ENCODE measurements at places on chromosomes 12 and 14.

DNA sequence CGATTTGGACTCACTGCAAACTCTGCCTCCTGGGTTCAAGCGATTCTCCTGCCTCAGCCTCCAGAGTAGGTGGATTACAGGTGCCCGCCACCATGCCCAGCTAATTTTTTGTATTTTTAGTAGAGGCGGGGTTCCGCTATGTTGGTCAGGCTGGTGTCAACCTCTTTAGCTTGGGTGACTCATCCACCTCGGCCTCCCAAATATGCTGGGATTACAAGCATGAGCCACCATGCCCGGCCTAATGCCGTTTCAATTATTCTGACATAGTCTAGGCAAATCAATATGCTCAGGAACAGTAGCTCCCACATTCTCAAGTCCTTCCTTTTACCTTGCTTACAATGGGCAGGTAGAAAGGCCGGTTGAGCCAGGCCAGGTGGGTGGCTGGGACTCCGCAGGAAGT, 82.0 kb upstream of the EEA1 start:
- DNase-seq: no peak

- no peak for DNase-seq
Observed at GRCh38 chr12:2391740-2392331, 339.0 kb downstream of the CACNA1C start.

GRCh38 chr14:104514156-104514848, 65.3 kb upstream of the C14orf180 start:
- no peak for DNase-seq

DNA sequence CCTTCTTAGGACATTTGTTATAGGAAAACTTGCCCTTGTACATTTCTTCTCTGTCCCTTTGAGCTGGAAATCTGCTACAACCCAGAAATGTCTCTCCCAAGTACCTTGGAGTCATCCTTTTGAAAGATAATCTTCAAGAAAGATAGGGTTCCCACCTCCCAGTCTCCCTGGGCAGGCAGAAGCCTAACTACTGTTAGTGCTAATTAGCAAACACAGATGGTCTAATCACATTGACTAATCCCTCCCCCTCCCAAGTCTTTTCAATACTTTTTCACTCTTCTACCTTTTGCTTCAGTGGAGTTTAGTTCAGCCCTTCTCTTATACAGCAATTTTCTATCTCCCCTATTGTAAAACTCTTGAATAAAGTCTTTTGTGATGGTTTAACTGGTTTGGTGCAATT, 129.8 kb upstream of the PPFIA2 start:
- no peak for DNase-seq

- DNase-seq: no peak
Observed at GRCh38 chr14:41604721-41605531, 1.8 kb upstream of the LRFN5 start.

DNA sequence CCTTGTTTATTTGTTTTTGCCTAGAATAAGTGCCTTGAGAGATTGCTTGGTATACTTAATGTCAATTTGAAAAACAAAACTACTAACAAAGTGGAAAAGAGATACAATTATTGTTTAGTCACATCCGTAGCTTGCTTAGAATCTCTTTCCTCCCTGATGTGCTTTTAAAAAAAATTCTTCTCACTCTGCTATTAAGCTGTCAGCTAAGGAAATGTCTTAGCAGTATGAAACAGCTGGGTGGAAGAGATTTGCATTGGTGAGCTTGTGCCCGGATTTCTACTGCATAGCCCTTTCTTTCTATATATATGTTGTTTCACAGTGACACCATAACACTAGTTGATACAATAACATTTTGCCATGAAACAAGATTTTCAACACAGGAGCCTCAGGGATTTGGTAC, 229.4 kb upstream of the RGS6 start:
- DNase-seq: no peak

- DNase-seq: no peak
Observed at GRCh38 chr14:94816113-94816512, 46.2 kb upstream of the GSC start.

DNA sequence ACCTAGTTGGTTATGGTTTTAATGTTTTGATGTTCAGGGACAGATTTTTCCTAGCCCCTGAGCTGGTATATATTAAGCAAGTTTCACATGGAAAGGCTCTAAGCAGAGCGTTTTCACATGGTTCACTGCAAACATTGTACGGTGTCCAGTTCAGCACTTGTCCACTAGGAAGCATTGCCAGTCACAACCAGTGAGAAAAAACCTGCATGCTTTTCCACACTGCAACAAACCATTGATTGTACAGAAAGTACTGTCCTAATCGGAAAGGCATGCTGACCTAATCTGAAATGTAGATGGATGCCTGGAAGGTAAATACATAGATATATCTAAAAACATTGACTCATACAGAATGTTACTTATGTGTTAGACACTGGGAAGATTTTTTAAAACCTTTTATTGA, 25.0 kb upstream of the NPAS3 start:
- no peak for DNase-seq

- no peak for DNase-seq
Observed at GRCh38 chr14:67456732-67457131, 31.8 kb downstream of the TMEM229B start.

DNA sequence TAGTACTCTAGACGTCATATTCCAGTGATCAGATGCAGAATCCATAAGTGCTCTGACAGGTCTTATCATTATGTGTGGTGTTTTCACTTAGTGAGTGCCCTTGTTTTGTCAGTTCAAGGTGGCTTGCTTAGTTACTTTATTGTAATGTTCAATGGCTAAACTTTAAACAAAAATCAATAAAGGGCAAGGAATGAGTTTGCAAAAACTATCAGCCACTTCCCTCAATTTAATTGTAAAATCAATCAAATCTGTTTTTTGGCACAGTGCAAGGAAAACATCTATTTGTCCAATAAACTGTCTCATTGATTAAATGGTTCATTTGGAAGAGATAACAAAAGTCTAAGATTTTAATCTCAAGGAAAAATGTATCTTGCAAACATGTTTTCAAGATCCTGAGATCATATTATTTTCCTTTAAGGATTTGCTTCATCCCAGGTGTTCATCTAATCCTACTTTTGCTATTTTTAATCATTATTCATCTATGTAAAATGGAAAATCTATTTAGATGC, 59.6 kb upstream of the EEA1 start:
- DNase-seq: no peak

DNA sequence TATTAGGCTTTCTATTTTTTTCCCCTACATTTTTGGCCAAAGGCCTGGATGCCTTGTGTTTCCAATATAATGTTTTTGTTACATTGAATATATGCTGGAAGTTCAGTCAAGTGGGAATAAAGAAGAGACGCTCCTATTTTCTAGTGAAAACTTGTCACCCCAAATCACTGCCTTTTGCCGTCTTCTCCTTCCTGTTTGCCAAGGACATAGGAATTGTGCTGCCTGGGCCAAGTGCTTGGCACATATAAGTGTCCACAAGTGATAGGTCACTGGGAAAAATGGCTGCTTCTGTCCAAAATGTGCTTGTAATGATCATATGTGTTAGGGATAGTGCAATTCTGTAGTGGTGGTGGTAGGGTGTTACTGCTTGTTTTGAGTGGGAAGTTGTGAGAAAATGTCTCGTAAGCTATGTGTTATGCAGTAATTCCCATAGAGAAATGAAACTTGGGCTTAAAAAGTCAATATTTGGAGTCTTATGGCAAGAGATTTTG, 11.6 kb upstream of the KCNJ8 start:
- no peak for DNase-seq

DNA sequence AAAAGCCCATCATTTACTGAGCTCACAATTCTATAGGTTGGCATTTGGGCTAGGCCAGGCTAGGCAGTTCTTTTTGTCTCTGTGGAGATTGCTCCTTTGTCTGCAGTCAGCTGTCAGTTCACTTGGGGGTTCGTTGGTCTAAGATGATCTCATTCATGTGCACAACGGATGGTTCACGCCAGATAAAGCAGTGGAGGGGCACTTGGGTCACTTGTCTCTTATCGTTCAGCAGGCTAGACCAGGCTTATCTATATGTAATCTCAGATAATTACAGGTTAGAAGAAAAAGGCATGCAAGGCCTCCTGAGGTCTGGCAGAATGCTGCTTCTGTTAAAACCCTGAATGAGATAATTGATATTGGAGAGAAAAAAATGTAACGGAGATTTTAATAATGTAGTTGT, 119.0 kb upstream of the ATP2B1 start:
- no peak for DNase-seq

DNA sequence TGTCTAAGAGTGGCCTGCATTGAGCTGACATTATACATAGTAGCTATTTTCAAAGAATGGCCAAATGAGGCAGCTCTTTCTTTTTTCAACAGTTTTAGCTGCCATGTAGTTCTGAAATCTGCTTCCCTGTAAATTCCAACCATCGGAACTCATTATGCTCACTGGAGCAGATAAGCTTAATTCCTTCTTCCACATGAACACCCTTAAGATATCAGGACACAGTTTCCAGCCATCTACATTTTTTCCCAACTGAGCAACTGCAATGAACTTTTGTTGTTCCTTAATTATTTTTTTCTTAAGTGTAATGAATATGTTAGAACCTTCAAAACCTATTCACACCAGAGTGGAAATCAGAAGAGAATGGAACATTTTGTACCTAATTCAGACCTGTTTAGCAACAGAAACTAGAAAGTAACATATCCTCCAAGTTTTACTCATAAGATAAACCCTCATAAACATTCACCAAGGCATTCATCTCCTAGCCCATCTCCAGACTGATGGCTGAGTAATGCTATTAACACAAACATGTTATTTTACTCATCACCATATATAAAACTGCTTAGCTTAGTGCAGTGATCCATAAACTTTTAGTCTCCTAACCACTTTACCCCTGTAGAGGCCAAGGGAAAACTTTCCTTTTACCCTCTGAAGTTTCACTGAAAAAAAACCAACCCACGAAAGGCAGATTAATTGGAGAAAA, 296.1 kb upstream of the SYT1 start:
- no peak for DNase-seq

DNA sequence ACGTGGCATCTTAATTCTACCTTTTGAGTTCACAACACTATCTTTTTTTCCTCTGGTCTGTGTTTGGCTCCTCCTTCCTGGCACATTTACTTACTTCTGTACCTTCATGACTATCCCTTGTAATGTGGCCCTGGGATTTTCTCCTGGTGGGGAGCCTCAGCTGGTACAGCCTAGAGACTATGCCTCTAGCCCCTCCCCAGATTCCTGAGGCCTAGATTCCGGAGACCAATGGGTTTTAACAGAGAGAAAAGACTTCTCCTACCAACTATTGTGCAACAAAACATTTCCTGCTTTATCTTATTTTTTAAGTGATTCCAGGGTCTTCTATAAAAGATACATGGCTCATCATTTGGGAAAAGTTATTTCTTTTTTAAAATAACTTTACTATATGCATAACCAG, 216.2 kb upstream of the KRR1 start:
- DNase-seq: no peak

- no peak for DNase-seq
Observed at GRCh38 chr12:40980427-40980961, 207.6 kb upstream of the PDZRN4 start.

GRCh38 chr14:64826845-64827244, 52.9 kb downstream of the SPTB start:
- no peak for DNase-seq

GRCh38 chr14:103391048-103391447, 5.8 kb downstream of the MARK3 start:
- no peak for DNase-seq

DNA sequence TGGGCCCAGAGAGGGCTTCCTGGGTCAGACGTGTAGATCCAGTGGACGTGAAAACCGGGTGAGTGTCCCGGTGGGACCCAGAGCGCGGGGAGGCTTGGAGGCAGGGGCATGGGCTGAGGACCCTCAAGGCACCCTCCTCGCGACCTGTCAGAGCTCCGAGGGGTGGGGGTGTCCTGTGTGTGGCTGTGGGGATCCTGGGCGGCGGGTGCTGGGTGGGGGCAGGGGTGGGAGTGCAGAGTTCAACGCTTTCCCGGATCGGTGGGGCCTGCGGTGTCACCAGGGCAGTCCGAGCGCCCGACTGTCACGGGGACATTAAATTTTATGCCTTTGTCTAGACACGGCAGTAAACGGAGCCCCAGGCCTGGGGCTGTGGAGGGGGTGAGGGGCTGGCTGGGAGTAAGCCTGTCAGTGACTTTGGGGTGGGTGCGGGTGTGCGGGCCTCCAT, 1.0 kb downstream of the TMEM121 start:
- no peak for DNase-seq

- peak; percentile 42 for DNase-seq
Observed at GRCh38 chr12:89225401-89225800, 126.9 kb downstream of the DUSP6 start.

DNA sequence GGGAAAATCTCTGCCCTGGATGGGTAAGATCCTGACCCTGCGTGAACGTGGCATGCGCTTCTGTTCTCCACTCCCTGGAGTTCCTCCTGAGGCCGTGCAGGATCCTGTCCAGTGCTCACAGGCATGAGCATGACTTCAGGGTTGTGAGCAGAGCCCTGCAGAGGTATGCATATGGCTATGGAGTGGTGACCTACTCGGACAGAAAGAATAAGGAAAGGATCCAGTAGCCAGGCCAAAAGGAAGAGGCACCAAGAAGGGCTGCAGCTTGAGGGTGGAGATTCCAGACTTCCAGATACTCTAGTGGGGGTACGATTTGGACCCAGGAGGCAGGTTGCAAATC, 20.8 kb upstream of the CD27 start:
- no peak for DNase-seq

DNA sequence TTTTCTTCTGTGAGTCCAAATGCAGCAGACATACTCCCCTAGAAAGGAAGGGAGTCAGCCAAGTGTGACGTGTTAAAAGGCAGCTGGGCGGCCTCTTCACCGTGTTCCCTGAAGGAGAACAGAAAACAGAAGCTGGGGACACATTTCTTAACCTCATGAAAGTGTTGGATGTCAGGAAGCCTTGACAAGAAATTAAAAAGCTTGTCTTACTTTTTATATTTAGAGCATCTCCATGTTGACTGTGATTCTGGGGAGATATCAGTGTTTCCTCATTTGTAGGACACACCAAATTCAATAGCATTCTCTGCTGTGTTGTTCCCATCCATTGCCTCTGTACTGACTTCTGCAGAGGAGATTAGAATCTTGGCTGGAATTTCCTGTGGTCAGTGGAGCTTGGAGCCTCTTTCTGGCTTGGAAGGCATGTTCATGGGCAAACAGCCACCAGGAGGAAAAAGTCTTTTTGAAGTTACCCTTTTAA, 93.7 kb downstream of the RMST start:
- no peak for DNase-seq

DNA sequence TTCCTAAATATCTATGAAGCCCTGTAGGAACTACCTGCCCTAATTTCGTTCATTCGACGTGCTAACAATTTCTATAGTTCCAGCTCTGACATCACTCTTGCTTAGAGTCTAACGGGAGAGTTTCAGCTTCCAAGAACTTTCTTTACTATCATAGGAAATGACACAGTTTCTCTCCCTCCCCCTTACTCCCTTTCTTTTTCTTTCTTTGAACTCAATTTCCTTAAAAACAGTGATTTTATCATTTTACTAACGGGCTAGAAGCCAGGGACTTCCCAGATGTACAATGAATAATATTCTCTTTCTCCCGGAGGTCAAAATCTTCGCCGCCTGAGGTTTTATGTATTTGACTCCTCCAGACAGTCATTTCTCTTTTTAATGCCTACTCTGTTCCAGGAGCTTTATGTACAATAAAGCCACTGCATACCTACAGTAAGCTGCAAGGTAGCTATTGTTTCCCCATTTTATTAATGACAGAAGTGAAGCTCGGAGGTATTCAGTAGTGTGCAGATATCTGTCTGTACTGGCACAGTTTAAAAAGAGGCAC, 15.7 kb downstream of the SMCO2 start:
- no peak for DNase-seq
